ENCODE measurements at places on chromosomes 13 and 19.
A peak's percentile ranks its signal among the peaks of the same experiment; 100 is the strongest.

GRCh38 chr19:5567970-5568407 is 236 bp upstream of the TINCR start:
- DNase-seq: no peak

GRCh38 chr19:53195265-53195903 is 2.2 kb upstream of the ZNF665 start:
- DNase-seq: peak; percentile 71

- no peak for DNase-seq
Observed at GRCh38 chr19:19170873-19171672, 1.0 kb upstream of the MEF2B start.

- no peak for DNase-seq
Observed at GRCh38 chr19:28880735-28881401, 332.1 kb downstream of the UQCRFS1 start.

DNA sequence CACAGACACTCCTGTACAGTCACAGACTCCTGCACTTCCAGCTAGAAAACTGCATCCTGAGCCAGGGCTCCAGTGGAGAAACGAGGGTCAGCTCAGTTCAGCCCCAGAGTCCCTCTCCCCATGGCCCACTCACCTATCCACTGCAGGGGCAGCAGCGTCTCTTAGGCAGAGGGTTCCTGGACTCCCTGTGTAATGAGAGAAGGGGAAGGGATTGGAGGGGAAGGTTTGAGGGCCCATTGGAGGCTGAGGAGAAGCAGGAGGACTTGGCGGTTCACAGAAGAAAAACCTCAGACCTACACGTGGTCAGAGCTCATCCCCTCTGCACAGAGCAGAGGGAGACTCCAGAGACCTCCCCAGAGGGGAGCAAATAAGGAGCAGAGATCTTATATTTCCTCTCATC is 9.2 kb upstream of the CEACAM18 start:
- no peak for DNase-seq

DNA sequence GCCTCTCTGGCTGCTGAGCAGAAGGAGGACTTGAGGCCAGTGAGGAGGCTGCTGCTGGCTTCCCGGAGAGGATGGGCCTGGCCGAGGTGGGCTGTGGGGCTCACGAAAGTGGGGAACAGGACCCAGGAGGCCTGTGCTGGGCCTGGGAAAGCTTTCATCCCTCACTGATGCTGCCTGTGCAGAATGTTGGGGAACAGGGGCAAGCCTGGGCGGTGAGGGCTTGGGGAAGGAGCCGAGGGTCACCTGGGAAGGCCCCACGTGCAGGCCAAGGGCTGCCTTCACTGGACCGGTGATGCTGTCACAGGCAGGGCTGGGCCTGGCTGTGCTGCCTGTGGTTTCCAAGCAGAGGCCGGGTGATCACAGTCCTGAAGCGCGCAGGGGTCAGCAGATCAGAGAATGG is 9.4 kb downstream of the AP1M1 start:
- no peak for DNase-seq

DNA sequence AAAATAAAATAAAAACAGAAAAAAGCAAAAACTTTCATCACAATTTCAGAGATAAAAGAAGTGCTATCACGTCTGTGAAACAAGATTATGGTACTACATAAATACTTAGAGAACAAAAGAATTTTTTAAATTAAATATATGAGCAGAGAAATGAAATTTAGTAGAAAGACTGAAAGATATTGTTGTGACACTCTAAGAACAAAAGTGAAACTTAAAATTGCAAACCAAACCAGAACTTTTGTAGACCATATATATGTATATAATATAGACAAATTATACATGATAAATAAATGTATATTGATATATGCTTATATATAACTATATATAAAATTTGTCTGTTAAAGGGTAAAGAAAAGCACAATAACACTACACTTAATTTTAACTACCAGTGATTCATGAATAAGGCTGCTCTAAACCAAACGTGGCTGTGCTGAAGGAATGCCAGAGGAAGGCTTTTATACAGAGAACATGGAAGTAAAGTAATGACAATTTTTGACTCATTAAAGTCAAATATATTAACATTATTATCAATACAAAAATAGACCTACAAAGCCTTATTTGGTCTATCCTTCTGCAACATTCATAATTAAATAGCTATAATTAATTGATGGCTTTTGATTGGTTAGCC is 1516.7 kb upstream of the PCDH20 start:
- peak; percentile 50 for DNase-seq

DNA sequence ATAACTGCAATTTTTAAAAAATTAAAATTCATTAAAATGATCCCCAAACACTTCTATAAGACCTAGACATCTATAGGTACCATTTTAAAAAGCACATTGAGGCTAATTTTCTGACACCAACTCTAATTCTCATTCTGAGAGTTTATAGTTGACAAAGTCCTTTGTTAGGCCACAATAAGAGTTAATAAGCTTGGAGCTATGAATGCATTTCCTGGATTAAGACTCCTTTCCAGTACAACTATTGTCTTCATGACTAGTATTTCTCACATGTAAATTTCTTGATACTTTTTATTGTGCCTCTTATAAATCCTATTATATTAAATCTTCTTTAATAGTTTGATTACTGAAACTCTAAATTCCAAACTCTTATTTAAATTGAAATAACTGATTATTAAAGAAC is 340.8 kb downstream of the KLF12 start:
- no peak for DNase-seq

- peak; percentile 40 for DNase-seq
Observed at GRCh38 chr19:49421039-49421877, 2.0 kb downstream of the PTH2 start.

GRCh38 chr13:94419304-94419924 is 60.1 kb downstream of the DCT start:
- peak; percentile 77 for DNase-seq

- peak; percentile 55 for DNase-seq
Observed at GRCh38 chr13:83498481-83499190, 383.6 kb downstream of the SLITRK1 start.

GRCh38 chr19:6465006-6465405 is 935 bp downstream of the CRB3 start:
- DNase-seq: no peak
